ENCODE measurements at places on chromosomes 4 and X.

GRCh38 chrX:48520455-48520854 lies 1.2 kb upstream of the EBP start:
- no peak for DNase-seq

DNA sequence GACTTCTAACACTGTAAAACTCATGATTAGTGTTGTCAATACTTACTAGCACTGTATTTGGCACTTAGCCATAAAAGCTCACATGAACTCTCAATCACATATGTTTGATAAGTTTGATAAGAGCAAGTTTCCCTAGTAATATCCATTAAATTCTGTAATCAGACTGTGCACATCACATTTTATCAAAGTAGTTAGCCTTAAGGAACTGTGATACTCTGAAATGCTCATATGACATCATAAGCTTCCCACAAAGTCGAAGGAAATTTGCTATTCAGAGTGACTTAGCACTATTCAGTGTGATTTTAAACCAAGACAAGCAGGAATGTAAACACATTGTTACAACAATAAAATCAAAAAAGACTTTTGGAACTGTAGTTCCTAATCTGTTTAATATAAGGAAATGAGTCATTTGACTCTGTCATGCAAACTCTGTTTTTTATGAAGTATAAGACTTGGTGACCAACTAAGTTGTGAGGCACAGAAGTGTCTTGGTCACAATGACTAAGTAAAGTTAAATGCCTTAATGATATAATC lies 6.7 kb downstream of the SLC7A11 start:
- DNase-seq: peak; percentile 94

- peak; percentile 12 for DNase-seq
Measured at GRCh38 chr4:166252487-166253402, 379.7 kb downstream of the TLL1 start.

GRCh38 chr4:139834981-139835391 lies 169.4 kb downstream of the MGST2 start:
- no peak for DNase-seq

GRCh38 chrX:30495468-30495867 lies 82.1 kb downstream of the TASL start:
- no peak for DNase-seq

DNA sequence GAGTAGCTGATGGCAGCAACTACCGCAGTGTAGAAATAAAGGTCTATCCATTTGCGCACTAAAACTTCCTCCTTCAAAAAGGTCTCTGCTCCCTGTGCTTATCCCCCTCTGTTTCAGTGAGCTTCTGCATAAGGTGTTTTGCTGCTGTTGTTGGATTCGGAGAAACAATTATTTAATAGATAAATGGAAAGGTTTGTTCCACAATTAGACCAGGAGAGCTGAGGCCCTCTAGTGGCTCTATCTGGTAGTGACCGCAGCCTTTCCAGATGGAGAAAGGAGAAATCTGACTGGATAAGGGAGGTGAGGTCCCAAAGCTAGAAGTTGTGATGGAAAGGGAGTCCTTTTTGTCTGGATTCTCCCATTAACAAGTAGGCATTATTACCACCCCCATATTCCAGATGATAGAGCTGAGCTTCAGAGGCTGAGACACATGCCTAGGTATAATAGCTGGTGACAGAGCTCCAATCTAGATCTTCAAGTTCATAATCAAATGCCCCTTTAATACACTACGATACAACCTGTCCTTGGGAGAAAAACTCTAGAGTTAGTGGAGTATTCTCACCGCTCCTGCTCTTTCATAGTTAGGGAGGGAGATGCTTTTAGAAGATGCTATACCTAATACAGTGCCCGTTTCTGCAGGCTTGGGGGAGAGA lies 5.1 kb upstream of the GABRQ start:
- DNase-seq: peak; percentile 34

- DNase-seq: peak; percentile 56
Measured at GRCh38 chrX:70592091-70592490, 147.5 kb downstream of the DLG3 start.

- no peak for DNase-seq
Measured at GRCh38 chrX:46754586-46755061, 4.3 kb downstream of the SLC9A7 start.

DNA sequence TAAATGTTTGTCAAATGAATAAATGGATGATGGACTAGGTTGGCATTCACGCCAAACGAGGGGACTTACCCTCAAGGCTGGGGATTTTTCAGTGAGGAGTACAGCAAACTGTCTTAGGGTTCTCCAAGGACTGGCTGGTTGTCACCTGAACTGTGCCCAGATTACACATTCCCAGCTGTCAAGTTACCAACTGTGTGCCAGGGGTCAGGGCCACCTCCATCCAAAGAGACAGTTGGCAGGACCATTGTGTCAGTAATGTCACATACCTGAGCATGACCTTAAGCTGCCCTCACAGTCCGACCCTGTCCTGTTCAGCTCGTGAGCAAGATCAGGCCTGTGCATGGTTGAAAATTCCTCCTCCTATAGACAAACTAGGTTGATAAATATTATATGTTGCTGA lies 116.7 kb downstream of the MID1IP1 start:
- DNase-seq: no peak

DNA sequence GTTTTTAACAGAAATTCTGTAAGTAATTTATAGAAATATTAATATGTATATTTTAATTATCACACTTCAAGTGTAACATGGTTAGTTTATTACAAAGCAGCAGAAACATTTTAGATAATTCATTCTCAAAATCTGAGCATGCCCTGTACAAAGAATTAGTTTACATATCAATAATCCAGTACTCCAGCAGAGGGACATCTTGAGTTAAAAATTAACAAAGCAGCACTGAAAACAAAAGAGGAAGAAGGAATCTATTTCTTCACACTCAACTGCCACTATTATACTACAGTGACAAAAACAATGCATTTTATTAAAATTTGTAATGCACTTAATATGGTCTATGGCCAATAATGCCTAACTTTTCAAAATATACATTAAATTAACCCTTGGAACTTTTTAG lies 179.1 kb upstream of the KLHL4 start:
- DNase-seq: peak; percentile 20

- DNase-seq: peak; percentile 5
Measured at GRCh38 chrX:56968980-56969379, 26.4 kb downstream of the SPIN3 start.

GRCh38 chr4:185369731-185370130 lies 26.0 kb downstream of the LRP2BP start:
- DNase-seq: no peak

- DNase-seq: no peak
Measured at GRCh38 chr4:113548303-113548702, 213.2 kb downstream of the CAMK2D start.

DNA sequence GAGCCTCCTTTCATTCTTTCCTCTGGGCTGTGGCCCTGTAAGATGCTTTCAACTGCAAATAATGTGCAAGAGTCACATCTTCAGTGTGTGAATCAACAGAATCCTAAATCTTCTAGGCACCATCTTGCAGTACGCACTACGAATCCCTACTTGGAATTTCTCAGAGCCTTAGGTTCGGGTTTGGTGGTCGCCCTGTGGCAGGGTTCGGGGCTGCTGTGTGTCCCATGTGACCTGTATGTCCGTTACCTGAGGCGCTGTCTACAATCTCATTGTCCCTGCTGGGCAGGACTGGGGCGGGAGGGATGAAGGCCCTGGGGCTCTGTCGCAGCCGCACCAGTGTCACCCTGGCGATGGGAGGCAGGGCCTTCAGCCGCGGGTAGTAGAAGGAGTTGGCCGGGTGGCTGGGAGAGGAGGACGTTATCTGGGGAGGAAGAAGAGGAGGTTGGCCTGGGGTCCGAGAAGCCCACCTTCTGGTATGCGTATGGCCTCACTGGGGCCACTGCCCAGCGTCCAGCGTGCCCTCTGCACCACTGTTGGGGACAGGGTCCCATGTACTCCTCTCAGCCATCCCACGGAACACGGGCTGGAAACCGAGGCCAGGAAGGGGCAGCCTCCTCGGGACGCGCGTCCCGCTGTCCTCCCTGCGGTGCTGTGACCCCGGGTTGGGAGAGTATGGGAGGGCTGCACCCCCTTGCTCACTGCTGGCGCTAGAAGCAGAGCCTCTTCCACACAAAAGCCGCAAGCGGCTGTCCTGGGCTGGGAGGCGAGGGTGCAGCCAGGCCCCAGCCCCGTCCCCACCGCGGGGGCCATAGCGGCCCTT lies 2.0 kb downstream of the SPON2 start:
- no peak for DNase-seq

- peak; percentile 57 for DNase-seq
Measured at GRCh38 chrX:20267931-20268701, 1.4 kb upstream of the RPS6KA3 start.

- DNase-seq: peak; percentile 92
Measured at GRCh38 chrX:49184294-49185281, 1.6 kb downstream of the PRICKLE3 start.

DNA sequence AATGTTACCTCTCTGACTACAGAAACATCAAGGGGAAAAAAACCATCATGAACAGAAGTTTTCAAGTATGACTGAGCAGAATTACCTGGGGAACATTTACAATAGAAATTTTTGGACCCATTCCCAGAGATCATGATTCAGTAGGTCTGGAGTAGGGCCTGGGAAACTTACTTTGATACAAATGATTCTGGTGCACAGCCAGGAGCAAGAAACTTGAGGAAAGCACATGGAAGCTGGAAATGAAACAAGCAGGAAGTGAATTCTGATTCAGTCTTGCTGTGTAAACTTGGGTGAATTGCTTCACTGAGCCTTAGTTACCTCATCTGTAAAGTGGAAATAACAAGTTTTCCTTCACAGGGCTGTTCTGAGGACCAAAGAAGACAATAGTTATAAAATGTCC lies 192.5 kb upstream of the TAPT1 start:
- peak; percentile 12 for DNase-seq

DNA sequence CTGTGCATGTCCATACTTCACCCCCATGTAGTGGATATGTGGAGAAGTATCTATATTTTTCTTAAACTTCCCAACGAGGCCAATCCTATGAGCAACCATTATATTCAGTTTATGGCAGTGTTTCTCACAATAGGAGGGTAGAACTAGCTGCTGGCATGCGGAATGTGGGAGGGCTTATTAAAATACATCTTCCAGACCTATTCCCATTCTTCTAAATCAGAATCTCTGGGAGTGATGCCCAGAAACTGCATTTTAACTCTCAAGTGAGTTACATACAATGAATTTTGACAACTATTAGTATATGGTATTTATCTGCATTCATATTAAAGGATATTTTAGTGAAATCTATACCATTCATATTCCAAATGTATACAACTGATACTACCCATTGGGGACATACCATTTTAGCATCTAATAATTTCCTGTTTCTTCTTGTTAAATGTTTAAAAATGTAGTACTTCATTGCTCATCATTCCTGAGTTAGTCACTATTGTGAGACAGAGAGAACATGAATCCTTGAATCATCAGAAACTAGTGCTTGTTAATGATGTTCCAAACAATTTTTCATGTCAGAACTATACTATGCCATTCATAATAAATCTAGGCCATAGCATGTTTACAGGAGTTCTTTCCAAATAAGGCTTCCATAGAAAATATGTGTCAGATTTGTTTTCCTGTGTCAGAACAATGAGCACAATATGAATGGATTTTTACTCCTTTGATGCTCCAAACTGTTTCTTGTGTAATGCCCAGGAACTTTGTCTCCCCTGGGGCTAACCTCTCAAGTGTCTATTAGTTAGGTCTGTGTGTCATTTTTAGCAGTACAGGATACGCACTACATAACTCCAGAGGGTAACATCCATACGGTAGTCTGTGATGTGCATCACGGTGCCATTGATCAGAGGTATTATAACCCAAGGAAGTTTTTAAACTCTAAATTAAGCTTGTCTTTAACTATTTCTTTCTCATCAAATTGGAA lies 198.8 kb upstream of the BMP3 start:
- no peak for DNase-seq

- no peak for DNase-seq
Measured at GRCh38 chr4:41391271-41391670, 134.5 kb downstream of the UCHL1 start.

DNA sequence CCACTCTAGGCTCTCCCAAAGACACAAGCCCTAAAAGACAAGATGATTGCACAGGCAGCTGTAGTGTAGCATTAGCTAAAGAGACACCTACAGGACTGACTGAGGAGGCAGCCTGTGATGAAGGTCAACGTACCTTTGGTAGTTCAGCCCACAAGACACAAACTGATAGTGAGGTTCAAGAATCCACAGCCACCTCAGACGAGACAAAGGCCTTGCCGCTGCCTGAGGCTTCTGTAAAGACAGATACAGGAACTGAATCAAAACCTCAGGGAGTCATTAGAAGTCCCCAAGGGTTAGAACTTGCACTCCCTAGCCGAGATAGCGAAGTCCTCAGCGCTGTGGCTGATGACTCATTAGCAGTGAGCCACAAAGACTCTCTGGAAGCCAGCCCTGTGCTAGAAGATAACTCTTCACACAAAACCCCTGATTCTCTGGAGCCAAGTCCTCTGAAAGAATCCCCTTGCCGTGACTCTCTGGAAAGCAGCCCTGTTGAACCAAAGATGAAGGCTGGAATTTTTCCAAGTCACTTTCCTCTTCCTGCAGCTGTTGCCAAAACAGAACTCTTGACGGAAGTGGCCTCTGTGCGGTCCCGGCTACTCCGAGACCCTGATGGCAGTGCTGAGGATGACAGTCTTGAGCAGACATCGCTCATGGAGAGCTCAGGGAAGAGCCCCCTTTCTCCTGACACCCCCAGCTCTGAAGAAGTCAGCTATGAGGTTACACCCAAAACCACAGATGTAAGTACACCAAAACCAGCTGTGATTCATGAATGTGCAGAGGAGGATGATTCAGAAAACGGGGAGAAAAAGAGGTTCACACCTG lies 306.3 kb downstream of the ANK2 start:
- DNase-seq: peak; percentile 64

- peak; percentile 81 for DNase-seq
Measured at GRCh38 chr4:1870328-1870577, 940 bp upstream of the NSD2 start.

DNA sequence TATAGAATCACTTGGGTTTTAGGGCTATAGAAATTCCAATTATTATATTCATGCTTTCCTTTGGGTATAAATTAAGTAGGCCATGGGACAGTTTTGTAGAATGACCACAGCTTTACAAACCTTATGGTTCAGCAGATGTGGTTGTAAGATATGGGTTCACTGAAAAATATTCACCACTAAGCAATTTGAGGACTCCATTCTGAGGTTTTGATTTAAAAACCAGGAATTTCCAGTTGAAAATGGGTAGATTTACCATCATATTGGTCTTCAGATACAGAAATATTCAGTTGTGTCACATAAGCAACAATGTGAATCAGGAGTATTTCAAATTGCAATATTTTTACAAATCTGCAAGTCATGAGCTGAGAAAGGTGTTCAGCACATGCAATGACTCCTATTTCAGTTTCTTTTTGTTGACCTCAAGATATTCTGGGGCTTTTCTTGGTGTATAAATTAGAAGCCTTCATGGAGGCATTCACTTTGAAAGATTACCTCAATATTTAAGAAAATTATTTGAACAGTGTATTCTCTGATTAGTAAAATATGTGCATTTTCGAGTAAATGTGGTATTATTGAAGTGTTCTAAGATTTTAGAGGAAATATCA lies 218.4 kb upstream of the HCCS start:
- no peak for DNase-seq

DNA sequence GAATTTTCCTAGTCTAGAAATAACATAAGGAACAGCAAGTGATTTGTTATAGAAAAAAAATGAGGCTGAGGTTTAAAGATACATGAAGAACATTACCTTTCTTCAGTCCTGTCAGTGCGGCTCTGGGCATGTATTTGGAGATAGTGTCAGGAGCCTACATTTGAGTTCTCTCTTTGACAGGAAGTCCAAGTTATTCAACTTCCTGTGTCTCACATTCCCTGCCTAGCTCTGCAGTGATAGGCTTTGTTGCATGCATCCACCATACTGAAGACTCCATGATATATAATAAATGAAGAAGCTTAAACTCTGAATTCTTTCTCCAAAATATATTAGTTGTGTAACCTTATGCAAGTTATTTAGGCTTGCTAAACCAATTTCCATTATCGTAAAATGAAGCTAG lies 148.7 kb downstream of the RELL1 start:
- no peak for DNase-seq
